MCF 10A (cell line): ENCODE measurements at places on chromosomes 1 and 21.

- no peak for DNase-seq
Measured at GRCh38 chr1:47663286-47663685, 225.4 kb downstream of the FOXD2 start.

DNA sequence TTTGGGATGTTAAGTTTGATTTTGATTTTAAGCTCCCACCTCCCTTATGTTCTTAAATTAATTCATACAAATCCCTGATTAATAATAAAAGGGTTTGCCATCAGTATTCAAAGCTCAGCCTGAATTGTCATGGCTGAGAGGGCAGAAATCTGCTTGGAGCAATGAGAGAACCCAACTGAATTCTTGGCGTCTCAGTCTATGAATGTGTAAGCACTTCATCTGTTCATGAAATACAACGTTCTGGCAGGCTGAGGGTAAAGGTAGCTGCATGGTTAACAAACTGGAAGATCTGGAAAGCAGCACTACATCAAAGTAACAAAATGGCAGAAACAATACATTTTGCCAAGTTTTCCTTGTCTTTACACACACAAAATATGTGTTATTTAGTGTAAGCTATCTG lies 95.3 kb downstream of the ACBD6 start:
- no peak for DNase-seq

- DNase-seq: peak; percentile 33
Measured at GRCh38 chr1:167294528-167294927, 73.8 kb downstream of the POU2F1 start.

GRCh38 chr1:157105988-157106812 lies 6.6 kb upstream of the ETV3L start:
- peak; percentile 38 for DNase-seq

GRCh38 chr1:20885121-20885520 lies 98.0 kb upstream of the HP1BP3 start:
- peak; percentile 2 for DNase-seq

GRCh38 chr21:37145635-37146111 lies 72.6 kb downstream of the TTC3 start:
- peak; percentile 65 for DNase-seq

GRCh38 chr21:41289431-41289830 lies 27.2 kb upstream of the FAM3B start:
- DNase-seq: no peak

- DNase-seq: peak; percentile 12
Measured at GRCh38 chr21:35648512-35648911, 411.8 kb downstream of the SETD4 start.

GRCh38 chr1:232438476-232438875 lies 191.5 kb downstream of the SIPA1L2 start:
- no peak for DNase-seq

DNA sequence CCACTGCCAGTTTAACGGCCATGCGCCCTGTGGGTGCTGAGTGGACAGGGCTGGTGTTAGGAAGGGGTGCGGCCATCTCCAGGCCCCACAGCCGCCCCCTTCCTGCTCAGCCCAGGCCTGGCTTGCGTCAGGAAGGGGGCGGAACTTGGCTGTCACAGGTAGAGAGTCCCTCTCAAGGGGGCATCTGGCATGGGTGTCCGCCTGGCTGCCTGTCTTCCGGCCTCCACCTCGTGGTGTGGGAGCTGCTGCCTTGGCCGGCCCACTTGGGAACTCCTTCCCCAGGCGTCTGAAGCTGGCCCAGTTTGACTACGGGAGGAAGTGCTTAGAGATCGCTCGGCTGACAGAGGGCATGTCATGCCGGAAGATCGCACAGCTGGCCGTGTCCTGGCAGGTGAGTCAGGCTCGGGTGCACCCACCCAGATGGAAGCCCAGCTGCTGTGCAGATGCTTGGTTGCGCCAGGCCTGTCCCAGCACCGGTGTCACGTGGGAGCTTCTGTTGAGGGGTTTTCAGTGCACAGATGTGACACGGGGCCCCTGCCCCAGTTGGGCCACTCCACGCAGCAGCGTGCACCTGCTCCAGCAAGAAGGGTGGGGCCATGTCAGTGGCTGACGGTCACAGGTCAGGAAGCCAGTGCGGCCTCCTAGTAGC lies 9.1 kb upstream of the ATAD3B start:
- DNase-seq: no peak

DNA sequence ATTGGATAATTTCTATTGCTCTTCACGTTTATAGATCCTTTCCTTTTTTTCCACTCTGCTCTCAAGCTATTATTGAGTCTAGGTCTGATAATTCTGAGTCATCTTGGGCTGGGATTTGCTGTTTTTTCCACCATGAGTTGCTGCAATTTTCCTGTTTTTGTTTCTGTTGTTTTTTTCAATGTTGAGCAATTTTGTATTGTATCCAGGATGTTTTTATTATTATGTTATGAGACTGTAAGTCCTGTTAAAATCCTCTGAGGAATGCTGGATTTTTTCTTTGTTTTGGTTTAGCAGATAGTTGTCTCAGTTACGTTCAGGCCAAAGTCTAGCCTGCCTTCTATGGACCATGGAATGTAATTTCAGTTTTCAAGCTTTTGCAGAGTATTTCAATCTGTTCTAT lies 13.0 kb upstream of the SLC35A3 start:
- DNase-seq: peak; percentile 56

GRCh38 chr21:41095983-41096382 lies 72.0 kb upstream of the BACE2 start:
- DNase-seq: no peak

DNA sequence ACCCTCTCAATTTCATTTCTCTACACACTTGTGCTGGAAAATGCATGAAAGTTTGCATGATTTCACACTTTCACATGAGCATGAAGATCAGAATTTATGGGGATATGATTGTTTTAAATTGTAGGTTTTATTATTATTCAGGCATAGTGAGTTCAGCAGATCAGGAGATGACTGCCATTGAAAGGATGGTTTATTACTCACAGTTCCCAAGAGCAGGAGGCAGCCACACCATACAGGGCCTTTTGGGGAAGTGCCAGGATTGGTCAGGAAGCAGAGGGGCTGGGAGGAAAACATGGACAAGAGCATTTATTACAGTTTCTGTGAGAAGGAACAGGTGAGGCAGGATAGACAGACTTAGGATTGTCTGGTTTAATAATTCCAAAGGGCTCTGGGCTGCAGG lies 114.6 kb upstream of the KCNJ15 start:
- no peak for DNase-seq

DNA sequence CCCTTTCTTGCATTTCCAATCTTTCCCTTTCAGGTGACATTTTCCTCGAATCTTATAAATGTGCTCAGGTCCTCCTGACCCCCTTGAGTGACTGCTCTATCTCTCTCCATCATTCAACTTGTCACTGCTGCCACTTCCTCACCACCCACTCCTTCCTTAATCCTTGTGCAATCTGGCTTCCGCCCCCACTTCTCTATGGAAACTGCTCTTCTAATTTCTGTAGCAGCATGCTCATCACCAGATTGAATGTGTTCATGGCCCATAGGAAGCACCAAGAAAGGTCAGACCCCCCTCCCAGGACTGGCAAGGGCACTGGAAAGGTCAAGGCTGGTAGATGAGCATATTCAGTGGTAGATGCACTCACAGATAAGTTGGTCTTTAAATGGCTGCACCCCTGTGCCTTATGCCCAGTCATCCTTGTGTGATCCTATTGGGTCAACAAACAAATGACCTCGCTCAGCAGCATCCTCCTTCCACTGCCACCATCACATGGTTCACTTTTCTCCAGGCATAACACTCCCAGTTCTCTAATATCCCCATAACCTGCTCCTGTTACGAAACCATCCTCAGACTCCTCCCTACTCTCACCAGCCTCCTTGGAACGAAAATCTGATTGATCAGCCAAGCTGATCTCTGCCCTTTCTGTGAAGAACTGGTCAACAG lies 288.5 kb upstream of the POU3F1 start:
- no peak for DNase-seq

GRCh38 chr21:36882776-36883175 lies 83.7 kb downstream of the HLCS start:
- no peak for DNase-seq

- DNase-seq: no peak
Measured at GRCh38 chr1:150577557-150578271, 1.7 kb downstream of the MCL1 start.

DNA sequence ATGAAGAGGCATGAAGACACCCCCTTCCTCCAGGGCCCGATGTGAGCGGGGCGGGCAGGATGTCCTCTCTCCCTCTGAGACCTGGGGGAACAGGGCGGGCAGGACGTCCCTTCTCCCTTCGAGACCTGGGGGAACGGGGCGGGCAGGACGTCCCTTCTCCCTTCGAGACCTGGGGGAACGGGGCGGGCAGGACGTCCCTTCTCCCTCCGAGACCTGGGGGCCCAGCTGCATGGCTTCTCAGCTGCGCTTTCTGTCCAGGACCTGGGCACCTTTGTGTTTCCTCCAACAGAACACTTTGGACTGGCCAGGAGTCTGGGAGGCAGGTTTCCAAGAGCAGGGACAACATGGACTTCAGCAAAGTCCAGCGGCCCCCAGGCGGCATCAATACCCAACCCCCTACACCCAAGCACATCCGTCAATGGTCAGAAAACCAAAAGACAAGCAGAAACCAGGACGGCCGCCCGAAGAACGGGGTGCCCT lies 30.8 kb upstream of the ADARB1 start:
- no peak for DNase-seq

DNA sequence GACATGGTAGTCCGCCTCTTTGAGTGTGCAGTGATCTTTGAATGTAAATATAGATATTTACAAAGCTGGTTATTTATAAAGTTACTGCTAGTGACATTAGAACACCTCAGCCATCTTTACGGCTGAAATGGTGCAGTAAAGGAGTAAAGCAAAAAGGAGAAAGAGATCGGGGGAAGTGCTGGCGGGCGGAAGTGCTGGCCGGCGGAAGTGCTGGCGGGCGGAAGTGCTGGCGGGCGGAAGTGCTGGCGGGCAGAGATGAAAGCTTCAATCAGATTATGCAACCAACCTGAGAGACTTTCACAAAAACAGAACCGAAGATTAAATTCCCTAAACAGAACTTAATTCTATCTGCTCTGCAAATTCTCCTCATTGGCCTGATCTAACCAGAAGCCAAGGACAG lies 1.4 kb upstream of the OR14A16 start:
- DNase-seq: no peak

DNA sequence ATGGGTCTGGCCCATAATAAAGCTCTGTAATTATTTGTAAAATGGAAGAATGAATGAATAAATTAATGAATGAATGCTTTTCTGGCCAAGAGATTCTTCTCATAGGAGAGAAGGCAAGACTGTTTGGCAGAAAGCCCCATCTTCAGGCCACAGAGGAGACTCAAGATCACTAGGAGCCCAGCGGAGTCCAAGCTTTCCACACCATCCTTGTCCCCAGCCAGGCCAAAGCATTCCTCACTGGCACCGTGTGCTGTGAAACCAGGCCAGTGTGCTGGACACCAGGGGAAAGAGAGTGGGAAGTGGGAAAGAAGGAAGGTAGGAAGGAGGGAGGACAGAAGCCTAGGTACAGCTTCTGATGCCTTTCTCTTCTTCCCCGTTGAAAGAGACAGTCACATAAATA lies 86.4 kb downstream of the PLXNA2 start:
- no peak for DNase-seq

GRCh38 chr1:106817575-106817974 lies 238.9 kb upstream of the PRMT6 start:
- DNase-seq: no peak

GRCh38 chr1:204074274-204075138 lies 1.6 kb downstream of the SOX13 start:
- peak; percentile 71 for DNase-seq

DNA sequence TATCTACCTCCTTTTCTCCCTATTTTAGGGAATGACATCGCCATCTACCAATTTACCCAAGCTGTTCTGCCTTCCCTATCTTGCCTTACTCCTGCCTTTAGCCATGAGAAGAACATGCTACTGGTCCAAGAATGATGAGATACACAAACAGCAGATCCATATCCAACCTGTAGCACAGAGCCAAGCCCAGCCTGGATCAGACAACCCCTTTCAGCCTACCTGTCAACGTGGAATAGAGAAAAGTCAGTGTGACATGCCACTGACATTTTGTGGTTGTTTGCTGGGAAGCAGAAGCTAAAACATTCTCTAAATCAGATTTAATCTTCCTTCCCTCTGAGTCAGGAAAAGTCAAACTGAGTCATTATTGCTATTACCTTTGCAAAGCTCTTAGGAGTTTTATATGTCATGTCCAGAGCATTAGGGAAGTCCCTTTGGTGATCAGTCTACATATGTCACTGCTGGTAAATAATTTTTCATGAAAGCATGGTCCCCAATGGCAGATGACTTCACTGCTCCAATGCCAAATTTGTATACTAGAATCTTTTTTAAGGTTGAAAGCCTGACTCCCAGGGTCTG lies 143.1 kb downstream of the TPR start:
- no peak for DNase-seq

DNA sequence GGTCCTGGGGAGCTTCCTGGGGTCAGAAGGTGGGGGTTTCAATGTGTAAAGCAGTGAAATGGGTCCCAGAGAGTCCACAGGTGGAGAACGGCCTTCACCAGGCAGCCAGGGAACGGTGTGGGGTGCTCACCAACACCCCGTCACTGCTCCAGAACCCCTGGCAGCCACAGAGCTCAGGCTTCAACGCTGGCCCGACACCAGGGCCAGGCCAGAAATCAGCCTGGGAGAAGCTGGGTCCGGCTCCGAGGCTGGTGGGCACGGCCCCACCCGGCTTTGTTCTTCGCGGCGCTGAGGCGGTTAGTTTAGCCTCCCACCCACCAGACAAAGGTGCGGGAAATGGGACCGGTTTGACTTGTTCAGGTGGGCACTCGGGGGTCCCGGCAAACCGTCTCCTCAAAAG lies 24.8 kb upstream of the C1orf159 start:
- DNase-seq: no peak

DNA sequence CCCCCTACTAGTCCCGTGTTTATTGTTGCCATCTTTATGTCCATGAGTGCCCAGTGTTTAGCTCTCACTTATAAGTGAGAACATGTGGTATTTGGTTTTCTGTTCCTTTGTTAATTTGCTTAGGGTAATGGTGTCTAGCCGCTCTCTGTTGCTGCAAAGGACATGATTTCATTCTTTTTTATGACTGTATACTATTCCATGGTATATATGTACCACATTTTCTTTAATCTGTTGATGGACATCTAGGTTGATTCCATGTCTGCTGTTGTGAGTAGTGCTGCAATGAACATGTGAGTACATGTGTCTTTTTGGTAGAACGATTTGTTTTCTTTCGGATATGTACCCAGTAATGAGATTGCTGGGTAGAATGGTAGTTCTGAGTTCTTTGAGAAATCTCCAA lies 44.2 kb upstream of the METTL18 start:
- no peak for DNase-seq

DNA sequence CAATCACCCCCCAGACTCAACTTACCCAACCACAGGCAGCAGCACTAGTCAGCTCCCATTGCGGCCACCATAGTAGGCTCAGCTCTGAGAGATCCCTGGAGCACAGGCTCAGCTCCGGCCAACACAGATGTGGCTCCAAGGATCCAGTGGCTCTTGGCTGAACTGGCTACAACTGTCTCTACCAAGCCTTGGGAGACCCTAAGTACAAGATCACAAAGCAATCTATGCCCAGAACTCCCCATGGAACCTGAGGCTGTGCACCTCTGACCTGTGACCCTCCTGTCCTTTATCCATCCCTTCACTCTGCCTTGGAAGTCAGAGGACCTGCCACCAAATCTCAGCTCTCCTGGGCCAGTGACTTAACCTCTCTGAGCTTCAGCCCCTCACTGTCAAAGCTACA lies 61.8 kb upstream of the GJB5 start:
- DNase-seq: no peak

GRCh38 chr1:61670016-61670415 lies 54.9 kb downstream of the TM2D1 start:
- DNase-seq: no peak

- DNase-seq: no peak
Measured at GRCh38 chr1:24472527-24473251, 29.9 kb upstream of the RCAN3 start.
